ENCODE measurements at places on chromosomes 3 and 15.

DNA sequence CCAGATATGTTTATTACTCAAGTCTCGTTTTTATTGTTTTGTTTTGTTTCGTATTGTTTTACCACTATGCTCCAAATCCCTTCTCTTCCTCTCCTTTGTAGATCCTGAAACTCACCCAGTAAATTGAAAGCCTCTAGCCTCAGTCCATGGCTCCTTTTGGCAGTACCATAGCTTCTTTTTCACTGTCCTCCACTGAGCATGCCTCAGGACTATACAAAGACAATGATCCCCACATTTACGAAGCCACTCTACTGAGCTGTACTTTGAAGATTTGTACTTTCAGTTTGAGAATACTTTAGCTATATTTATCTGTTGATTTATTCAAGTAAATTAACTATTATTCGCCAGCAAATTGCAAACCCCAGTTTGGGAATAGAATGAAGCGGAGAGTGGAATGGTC is 159.1 kb upstream of the SLITRK3 start:
- DNase-seq: no peak

GRCh38 chr3:123679712-123680386 is 95.0 kb upstream of the HACD2 start:
- no peak for DNase-seq

GRCh38 chr3:137766041-137766875 is 2.1 kb downstream of the SOX14 start:
- DNase-seq: no peak

DNA sequence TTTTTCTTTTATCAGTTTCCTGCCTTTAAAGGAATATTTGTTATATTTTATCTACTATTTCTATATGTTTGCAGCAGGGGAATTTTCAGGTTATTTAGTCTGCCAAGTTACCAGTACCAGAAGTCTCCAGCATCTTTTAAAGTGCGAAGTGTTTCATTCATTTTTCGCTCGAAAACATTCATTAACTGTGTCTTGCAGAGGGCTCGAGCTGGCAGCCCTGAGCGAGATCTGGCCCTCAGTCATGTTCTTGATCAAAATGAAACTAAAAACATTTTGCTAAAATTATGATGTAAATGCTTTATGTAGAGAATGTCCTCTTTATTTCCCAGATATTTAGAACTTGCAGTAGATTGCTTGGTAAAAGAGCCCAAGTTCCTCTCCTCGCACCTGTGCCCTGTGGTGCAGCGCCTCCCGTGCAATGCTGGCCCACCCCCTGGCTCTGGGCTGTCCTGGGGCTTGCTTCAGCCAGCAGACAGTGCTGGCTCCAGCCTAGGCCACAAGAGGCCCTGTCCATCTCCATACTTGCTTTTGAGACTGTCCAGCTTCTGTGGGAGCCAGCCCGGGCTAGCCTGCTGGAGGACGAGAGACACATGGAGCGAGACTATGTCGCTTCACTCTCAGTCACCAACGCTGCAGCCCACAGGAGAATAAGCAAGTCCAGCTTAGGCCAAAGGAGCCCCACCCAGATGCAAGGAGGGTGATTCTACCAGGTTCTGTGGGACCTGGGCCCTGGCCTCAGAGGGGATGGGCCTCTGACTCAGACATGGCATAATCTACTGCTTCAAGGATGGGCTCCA is 71.9 kb upstream of the PRR23E start:
- no peak for DNase-seq

- no peak for DNase-seq
Measured at GRCh38 chr15:62089616-62090015, 22.8 kb downstream of the C2CD4A start.

DNA sequence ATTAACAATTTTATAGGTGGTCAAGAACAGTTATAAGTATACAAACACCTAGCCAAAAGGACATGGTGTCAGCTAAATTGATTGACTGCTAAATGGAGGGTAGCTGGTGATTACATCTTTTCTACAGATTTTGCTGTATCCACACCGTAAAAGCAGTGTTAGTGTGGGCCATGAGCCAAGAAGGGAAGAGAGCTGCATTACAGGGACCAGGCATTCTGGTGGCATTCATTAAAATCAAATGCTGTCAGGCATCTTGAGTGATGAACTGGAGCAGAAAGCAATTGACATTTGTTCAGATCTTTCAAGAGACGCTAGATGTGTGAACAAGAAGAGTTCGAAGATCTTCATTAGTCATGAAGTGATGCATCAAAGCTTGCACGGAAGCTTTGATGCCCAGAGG is 177.9 kb downstream of the ARPP21 start:
- no peak for DNase-seq

GRCh38 chr15:31528846-31529245 is 202.2 kb downstream of the KLF13 start:
- DNase-seq: no peak

GRCh38 chr3:186109897-186110803 is 1.3 kb upstream of the ETV5 start:
- DNase-seq: no peak

GRCh38 chr3:18079739-18080138 is 337.3 kb upstream of the TBC1D5 start:
- no peak for DNase-seq

GRCh38 chr3:28232659-28233058 is 8.8 kb upstream of the CMC1 start:
- no peak for DNase-seq

GRCh38 chr3:48929358-48930035 is 10.9 kb downstream of the ARIH2 start:
- no peak for DNase-seq

DNA sequence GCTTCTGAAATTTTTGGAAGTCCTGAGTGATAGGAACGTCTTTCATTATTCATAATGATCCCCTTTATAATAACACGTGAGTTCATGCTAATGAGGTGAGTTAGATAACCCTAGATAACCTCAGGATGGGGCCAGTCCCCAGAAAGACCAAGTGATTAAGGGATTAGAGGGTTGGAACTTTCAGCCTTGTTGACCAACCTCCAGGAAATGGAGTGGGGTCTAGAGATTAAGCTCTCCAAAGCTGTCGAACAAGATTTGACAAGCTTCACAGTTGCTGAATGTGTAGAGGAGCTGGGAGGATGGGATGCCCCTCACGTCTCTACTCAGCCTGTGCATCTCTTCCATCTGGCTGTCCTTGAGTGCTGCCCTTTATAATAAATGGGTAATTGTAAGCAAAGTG is 107.1 kb downstream of the ZMAT3 start:
- no peak for DNase-seq

- no peak for DNase-seq
Measured at GRCh38 chr3:129504471-129505100, 23.9 kb upstream of the RHO start.

DNA sequence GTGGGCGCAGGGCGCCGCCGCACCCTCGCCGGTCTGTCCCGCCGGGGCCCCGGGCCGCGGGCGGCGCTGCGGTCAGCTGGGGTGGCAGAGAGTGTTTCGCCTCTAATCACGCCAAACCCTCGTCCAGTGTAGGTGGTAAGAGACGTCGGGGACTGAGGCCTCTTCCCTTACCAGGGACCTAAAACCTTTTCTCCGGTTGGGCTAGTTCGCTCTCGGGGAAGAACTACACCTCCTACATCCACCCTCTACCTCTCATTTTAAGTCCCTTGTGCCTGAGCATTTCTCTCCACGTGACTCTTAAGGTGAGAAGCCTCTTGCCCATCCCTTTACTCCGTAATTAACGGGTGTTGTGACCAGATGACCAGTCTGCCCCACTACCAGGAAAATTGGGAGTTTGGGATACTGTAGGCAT is 520 bp downstream of the TMEM42 start:
- no peak for DNase-seq

GRCh38 chr3:16286751-16287543 is 21.9 kb downstream of the OXNAD1 start:
- DNase-seq: no peak

DNA sequence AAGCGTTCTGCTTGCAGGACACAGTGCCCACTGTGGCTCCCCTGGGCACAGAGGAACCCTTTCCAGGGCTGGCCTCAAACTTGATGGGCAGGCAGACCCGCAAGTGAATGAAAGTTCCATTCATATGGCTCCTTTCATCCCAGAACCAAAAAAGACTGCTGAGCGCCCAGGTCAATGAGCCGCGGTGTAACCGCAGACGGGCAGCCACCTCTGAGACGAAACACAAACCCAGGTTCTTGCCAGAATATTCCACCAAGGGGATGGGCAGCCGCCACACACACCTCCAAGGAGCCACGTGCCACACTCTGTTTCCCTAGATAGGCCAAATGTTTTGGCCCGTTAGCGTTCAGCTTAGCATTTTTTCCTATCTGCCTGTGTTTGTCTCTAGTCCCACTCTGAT is 82.8 kb upstream of the IGF1R start:
- no peak for DNase-seq

DNA sequence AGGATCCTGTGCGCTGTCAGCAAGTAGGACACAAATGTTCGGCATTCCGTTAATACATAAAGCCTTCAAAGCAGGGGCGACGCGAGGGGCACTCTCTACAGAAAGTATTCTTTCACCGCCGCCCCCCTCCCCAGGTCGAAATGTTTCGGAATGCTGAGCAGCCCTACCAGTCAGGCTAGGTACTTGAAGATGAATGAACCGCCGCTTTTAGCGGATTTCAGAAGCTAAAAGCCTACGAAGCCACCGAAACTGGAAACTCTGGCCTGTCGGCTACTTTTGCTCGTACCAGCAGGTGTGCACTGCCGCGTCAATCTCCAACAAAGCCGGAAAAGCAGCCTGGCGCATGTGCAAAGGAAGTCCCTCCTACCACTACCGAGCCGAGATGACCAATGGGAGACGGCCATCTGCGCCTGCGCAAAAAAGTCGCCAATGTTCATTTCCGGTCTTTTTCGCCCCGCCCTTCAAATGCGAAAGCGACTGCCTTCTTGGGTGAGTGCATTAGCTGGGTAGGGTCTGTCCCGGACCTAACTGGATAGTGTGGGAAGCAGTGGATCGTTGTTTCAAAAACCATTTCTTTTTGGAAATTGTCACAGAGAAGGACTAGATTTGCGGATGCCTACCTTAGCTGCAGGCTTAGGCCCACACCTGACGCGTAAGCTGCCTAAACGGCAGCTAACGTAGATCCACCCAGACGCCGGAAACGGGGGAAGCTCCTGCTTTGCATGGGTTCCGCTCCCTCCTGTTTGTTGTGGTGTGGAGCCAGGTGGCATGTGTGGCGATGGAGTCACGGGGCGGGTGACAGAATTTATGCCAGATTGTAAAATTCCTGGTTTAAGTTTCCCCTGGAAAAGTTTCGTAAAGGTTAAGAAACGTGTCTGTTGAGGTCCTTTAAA is at the start of gene WDR5B:
TSS of gene WDR5B (minus strand) at position 301 of the 893 bp plus-strand sequence. CDS start 534 bp downstream, outside the sequence.
- no peak for DNase-seq

GRCh38 chr15:62510791-62511190 is 345.7 kb upstream of the C2CD4B start:
- DNase-seq: no peak

DNA sequence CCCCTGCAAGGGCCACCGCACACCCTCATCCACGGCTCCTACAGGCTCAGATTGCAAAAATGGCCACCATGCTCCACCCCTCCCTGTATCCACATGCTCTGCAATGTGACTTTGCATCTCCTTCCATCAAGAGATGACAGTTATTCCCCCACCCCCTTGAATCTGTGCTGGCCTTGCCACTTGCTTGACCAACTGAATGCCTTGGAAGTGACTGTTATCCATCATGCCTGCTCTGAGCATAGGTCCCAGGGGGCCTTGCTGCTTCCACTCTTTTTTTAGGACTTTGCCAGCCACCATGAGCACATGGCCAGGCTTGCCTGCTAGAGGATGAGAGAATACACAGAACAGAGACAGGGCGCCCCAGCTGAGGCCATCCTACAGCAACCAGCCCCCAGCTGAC is 13.6 kb downstream of the HAPLN3 start:
- DNase-seq: no peak

DNA sequence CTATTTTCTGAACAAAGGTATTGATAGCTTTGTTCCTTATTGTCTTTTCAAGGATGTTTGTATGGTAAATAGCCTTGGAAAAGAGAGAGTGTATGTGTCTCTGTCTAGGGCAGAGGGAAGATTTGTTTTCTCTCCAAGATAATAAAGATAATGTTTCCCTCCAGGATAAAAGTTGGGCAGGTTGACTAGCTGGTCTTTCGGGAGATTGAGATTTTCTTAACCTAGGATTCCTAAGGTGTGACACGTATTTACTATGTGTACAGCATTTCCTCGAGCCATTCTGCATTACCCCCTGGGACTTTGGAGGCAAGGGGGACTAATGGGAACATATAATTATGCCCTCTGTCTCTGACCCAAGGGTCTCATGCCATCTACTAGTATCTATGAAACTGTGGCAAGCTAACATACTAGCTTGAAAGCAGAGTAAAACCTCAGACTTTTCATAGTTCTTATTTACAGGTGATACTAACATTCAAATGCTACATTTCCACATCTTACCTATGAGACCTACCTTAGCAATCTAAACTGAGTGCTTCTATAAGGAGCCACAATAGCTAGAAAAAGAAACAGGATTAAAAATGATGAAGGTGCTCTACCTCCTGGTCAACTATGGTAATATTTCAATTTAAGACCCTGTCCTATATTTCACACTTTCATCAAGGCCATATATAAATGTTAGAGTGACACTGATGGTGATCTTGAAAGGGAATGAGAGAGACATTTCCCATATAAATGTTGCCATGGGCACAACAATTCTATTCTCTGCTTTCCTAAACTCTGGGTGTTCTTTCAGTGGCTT is 252.9 kb upstream of the CBLB start:
- no peak for DNase-seq

GRCh38 chr15:63020759-63021430 is 21.7 kb upstream of the TPM1 start:
- no peak for DNase-seq

DNA sequence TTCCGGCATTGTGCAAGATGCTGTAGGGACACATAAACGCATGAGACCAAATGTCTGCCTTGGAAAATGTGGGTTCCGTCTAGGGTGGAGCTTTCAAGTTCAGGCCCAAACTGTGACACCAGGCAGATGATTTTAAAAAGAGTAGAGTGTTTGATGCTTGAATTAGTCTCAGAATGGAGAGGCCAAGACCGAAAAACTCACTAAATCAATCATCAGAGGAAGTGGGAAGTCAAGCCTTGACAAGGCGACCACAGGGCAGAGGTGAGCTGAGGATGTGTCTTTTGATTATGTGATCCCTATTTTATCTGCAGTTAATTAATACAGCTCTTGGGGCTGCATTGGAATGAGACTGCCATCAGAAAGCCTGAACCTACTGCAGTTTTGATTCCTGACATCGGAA is 275.4 kb downstream of the ABHD5 start:
- DNase-seq: no peak

GRCh38 chr3:183524476-183524875 is 31.0 kb downstream of the KLHL6 start:
- no peak for DNase-seq

DNA sequence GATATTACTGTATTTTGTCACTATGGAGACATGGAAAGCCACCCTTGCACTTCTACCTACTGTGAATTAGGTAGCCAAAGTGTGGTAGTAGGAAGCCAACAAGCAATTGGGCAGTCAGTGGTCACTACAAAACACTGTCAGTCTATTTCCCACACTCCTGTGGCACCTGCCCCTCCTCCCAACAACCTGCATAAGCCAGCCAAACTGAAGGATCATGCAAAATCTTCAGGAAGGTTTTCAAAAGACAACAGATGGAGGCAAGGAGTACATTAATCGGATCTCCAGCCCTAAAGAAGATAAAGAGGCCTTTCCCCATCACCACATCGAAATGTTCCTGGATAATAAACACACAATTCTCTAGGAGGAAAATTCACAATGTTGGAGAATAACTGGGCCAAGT is 11.9 kb downstream of the POMGNT2 start:
- no peak for DNase-seq

- DNase-seq: no peak
Measured at GRCh38 chr3:71492974-71493771, 90.4 kb downstream of the FOXP1 start.
